ENCODE measurements at places on chromosomes 1 and 21.

GRCh38 chr1:206835186-206835585 is 30.2 kb upstream of the IL20 start:
- no peak for DNase-seq

DNA sequence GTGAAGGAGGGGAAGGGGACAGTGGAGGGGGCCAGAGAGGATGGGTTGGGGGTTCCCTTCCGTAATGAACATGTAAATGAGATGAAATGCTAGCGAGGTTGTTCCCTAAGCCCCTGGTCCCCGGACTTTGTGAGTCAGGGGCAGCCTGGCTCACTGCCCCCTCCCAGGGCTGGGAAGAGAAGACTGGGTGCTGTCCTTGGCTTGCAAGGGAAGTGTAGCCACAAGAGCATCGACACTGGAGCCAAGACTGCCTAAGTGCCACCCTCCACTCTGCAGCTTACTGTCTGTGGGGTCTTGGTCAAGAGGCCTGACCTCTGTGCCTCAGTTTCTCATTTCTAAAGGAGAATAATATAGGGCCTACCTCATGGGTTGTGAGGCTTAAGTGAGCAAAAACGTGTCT is 483 bp downstream of the PEAR1 start:
- no peak for DNase-seq

DNA sequence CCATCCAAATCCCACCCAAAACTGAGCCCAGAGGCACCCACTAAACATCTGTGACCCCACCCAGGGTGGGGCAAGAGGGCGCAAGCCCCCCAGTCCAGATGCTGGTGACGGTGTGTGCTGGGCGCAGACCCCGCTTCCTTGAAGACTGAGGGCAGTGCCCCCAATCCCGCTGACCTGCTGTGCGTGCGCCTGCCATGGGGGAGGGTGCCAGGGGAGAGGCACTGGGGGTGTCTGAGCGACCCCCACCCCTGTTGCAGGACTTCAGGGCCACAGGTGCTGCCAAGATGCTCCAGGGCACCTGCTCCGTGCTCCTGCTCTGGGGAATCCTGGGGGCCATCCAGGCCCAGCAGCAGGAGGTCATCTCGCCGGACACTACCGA is 13.3 kb downstream of the COL6A2 start:
- no peak for DNase-seq

DNA sequence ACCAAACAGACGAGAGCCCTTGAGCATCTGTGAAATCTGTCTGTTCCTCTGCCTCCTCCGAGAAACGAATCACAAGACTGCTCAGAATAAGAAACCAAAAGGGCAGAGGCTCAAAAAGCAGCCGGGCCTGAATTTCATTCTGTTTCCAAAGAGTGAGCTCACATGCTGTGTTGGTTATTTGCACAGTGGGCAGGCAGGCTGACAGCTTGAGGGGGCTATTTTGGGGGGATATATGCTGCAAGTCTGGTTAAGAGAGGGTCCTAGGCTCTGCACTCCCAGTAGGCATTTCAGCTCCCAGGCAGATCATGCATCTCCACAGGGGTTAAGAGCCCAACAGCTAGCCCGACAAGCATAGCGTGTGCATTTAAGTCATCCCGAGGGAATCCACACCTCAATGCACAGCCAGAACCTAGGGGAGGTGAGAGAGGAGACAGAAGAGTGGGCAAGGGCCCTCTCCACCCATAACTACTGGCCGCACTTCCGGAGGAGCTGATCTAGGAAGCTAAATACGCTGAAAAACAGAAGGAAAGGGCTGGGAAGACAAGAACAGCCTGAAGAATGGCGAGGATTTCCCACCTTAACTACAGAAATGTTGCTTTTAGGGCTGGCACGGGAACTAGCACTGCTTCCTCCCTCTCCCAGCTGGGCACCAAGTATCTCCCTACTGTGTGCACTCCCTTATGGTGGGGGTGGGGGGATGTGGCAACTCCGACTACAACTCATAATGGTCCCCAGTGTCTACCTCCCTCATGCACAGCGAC is 3.7 kb downstream of the PGBD5 start:
- no peak for DNase-seq
